Left hindlimb (tissue), 1 donor: ENCODE measurements at places on chromosomes 13 and 19.

DNA sequence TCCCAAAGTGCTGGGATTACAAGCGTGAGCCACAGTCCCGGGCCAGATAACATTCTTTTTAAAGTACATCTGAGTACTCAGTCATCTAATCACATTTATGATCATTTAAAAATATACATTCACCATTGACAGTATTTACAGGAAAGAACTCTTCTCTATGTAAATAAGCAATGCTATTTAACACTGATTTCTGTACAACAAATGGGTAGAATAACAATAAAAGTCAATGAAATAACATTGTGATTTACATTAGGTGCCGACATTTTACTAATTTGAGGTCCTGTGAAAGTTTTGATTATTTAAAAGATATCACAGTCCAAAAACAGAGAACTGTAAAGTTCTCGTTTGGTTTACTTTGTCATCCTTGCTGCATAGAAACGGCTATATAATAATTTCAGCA, 1763.7 kb downstream of the SLITRK1 start:
- no peak for DNase-seq

DNA sequence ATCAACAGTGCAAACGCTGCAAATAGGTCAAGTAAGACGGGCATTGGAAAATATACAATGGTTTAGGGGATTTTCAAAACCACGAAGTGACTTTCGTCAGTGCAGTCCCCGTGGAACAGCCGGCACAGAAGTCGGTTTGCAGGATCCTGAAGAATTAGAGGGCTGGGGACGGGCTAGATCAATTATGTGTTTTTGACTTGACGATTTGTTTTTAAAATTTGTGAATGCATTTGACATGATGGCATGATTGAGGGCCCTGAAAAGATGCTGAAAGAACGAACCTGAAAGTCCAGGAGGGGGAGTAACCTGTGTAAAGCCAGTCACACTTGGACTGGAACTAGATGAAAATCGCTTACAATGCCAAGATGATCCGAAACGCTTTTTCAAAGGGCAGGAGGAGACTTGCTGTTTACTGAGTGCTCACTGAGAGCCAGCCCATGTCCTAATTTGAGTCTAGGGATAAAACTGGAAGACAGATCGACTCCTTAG, 8.9 kb upstream of the DGKH start:
- DNase-seq: peak; percentile 34

DNA sequence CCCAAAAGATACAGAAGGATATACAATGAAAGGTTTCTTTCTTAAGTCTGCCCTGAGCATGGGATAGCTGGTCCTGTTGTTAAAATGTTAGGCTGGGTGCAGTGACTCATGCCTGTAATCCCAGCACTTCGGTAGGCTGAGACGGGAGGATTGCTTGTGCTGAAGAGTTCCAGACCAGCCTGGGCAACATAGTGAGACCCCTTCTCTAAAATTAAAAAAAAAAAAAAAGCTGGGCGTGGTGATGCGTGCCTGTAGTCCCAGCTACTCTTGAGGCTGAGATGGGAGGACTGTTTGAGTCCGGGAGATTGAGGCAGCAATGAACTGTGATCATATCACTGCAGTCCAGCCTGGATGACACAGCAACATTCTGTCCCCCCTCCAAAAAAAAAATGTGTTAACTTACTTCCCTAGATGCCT, 52.5 kb upstream of the SHKBP1 start:
- no peak for DNase-seq

DNA sequence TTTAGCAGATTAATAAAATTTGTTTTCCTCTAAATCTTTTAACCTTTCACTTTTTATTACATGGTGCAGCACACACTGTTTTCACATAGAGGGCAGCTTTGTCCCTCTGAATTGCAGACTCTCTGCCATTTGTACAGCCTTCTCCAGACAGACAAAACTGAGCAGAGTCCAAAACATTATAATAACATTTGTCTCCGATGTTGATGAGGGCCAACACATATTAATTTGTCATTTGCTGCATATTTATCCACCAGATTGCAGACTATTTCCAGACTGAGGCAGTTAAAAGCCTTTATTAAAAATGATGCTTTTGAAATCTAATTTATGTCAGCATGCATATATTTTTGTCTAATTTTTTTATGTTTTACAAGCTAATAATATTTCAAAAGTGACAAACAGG, 1251.9 kb upstream of the SLC10A2 start:
- no peak for DNase-seq

GRCh38 chr13:45120967-45121831, 889 bp downstream of the GTF2F2 start:
- DNase-seq: no peak
